ENCODE measurements at places on chromosomes 13 and 19. TPM values are rescaled to one million over a fixed set of nuclear protein-coding genes. Genes with fewer than 3 reads are reported as not detected.
A peak's percentile ranks its signal among the peaks of the same experiment; 100 is the strongest.

The OR7A5 gene
- total RNA-seq = not detected

The ZNF221 gene
- 6.2 TPM for total RNA-seq

The IZUMO2 gene
- not detected for total RNA-seq

The ERCC2 gene
- 89.5 TPM for total RNA-seq

The SGCG gene
- total RNA-seq = not detected

The PNKP gene
- 130 TPM for total RNA-seq

The ANKLE1 gene
- total RNA-seq = 17.4 TPM

The MBD3L3 gene
- not detected for total RNA-seq

DNA sequence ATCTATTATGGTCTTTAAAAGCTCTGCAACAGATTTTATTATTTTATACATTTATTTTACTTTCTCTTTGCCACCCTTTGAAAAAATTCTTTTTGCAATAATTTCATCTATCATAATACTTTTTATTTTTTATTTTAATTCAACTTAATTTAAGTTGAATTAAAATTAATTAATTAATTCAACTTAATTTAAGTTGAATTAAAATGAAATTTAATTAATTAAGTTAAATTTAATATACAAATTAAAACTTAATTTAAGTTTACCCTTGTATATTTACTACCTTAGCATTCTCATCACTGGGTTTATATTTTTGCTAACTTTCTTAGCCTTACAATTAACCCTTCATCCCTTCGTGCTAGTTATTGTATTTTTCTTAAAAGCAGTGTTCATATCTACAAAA, 301.4 kb downstream of the SLITRK5 start:
- no peaks in the 10 kb centered on the region for H3K4me1 ChIP-seq
- no peaks in the 10 kb centered on the region for H3K27me3 ChIP-seq
- H3K36me3 ChIP-seq = no peaks in the 10 kb centered on the region

- peak overlapping the region; percentile 38 for H3K27ac ChIP-seq
- no peak overlapping the region for H3K4me3 ChIP-seq
- no peaks in the 10 kb centered on the region for H3K4me1 ChIP-seq
- H3K36me3 ChIP-seq = no peaks in the 10 kb centered on the region
Observed at GRCh38 chr13:29801737-29802305, 48.6 kb downstream of the UBL3 start.

DNA sequence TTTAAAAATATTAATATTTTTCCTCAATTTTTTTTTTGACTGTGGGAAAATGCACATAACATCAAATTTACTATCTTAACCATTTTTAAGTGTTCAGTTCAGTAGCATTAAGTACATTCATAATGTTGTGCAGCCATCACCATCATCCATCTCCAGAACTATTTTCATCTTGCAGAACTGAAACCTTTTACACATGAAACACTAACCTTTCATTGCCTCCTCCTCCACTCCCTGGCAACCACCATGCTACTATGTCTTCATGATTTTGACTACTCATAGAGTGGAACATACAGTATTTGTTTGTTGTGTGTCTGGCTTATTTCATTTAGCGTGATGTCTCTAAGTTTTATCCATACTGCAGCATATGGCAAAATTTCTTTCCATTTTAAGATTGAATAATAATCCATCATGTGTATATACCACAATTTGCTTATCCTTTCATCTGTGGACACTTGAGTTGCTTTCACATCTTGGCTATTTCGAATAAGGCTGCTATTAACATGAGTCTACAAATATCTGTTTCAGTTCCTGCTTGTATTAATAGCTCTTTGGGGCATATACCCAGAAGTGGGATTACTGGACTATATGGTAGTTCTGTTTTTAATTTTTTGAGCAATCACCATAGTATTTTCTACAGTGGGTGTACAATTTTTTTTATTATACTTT, 376.4 kb downstream of the MTUS2 start:
- H3K27me3 ChIP-seq = no peaks in the 10 kb centered on the region
- H3K4me3 ChIP-seq = no peak overlapping the region
- no peak for DNase-seq
- H3K4me1 ChIP-seq = no peaks in the 10 kb centered on the region
- no peak overlapping the region for H3K27ac ChIP-seq
- no peaks in the 10 kb centered on the region for H3K36me3 ChIP-seq

DNA sequence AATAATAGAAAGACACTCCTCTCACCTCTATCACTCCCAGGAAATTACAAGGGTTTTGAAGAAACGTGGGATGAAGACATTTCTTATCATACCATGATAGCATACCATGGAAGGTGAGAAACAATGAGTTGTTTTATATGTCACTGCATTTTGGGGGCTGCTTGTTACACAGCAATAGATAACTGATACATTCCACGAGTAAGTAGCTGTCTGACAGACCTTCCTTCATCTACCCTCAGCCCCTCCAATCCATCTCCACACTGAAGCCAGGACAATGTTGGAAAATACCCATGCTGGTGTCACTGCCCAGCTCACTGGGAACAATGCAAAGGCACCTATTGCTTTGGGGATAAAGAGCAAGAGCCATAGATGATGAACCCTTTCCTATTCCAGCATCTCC, 68.9 kb upstream of the USP29 start:
- H3K4me3 ChIP-seq = no peak overlapping the region
- H3K4me1 ChIP-seq = no peaks in the 10 kb centered on the region
- DNase-seq = no peak
- H3K27ac ChIP-seq = no peak overlapping the region
- H3K27me3 ChIP-seq = no peaks in the 10 kb centered on the region
- no peaks in the 10 kb centered on the region for H3K36me3 ChIP-seq

- H3K27me3 ChIP-seq = no peaks in the 10 kb centered on the region
- no peak for DNase-seq
- peak overlapping the region; percentile 28 for H3K4me3 ChIP-seq
- H3K27ac ChIP-seq = no peak overlapping the region
Observed at GRCh38 chr13:28531077-28531844, 36.3 kb upstream of the FLT1 start.

DNA sequence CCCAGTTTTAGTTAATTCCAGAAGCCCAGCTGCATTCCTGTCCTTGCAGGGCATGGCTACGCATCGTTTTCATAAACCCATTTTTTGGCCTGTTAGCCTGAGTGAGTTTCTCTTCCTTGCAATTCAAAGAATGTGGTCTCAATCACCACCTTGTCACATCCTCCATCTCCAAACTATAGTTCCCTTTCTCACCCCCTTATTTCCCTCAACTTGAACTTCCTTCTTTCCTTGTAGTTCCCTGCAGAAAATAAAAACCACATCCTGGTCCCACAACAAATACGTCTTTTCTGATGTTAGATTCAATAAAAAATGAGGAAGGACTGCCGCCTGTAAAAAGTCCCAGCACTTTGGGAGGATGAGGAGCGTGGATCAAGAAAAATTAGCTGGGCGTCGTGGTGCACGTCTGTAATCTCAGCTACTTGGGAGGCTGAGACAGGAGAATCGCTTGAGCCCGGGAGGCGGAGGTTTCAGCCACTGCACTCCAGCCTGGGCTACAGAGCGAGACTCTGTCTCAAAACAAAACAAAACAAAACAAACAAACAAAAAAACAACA, 13.2 kb downstream of the ADGRE3 start:
- no peaks in the 10 kb centered on the region for H3K36me3 ChIP-seq
- no peak overlapping the region for H3K4me3 ChIP-seq
- H3K27me3 ChIP-seq = no peaks in the 10 kb centered on the region
- no peak overlapping the region for H3K27ac ChIP-seq
- no peak for DNase-seq

- H3K4me3 ChIP-seq = no peak overlapping the region
- no peaks in the 10 kb centered on the region for H3K36me3 ChIP-seq
- H3K27me3 ChIP-seq = no peaks in the 10 kb centered on the region
- H3K27ac ChIP-seq = no peak overlapping the region
Observed at GRCh38 chr13:38167164-38167822, 182.4 kb upstream of the UFM1 start.

DNA sequence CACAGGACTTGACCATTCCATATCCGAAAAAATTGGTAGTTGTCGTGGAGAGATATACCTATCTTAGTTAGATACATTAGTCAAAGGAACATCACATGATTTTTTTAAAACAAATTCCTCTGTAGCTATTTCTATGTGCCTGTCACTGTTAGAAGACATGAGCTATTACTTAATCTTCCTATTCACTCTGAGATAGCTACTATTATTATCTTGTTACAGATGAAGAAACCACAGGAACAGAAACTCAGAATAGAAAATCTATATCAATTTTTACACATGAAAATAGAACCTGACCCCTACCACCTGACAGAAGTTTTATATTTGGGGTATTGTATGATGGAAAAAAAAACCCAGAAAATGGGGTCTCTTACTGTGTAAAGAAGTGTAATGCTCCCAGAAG, 68.9 kb upstream of the TDRD3 start:
- DNase-seq = no peak
- no peaks in the 10 kb centered on the region for H3K27me3 ChIP-seq
- H3K36me3 ChIP-seq = no peaks in the 10 kb centered on the region
- peaks cover 45% of the 10 kb centered on the region for H3K4me1 ChIP-seq
- H3K27ac ChIP-seq = peak overlapping the region; percentile 48
- H3K4me3 ChIP-seq = no peak overlapping the region

GRCh38 chr19:53192771-53193534, at the start of gene ZNF665:
ZNF665 (minus strand) TSS chr19:53193358; CDS start chr19:53182898, 10,460 bp downstream.
- H3K27ac ChIP-seq = no peak within 1 kb of the TSS

DNA sequence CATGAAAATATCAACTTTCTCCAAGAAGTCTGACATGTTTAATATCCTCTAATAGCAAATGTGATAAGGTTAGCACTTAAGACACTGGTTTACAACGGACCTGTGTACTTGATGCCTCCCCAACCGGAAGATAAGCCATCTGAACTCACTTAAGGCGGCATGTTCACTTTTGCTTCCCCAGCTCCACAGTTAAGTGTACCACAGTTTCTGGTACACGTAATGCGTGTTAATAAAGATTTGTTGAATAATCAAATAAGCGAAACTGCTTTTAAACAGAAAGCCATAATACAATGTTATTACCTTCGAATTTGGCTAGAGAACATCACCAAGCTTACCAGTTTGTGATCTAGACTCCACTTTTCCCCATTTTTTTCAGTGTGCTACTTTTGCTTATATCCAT, 1.4 kb upstream of the PAN3 start:
- peak overlapping the region; percentile 85 for H3K27ac ChIP-seq
- no peaks in the 10 kb centered on the region for H3K36me3 ChIP-seq
- H3K4me1 ChIP-seq = 0 out of 2 replicates have a peak, but pooled peaks cover 6% of the 10 kb centered on the region
- H3K27me3 ChIP-seq = no peaks in the 10 kb centered on the region
- H3K4me3 ChIP-seq = peak overlapping the region; percentile 93

DNA sequence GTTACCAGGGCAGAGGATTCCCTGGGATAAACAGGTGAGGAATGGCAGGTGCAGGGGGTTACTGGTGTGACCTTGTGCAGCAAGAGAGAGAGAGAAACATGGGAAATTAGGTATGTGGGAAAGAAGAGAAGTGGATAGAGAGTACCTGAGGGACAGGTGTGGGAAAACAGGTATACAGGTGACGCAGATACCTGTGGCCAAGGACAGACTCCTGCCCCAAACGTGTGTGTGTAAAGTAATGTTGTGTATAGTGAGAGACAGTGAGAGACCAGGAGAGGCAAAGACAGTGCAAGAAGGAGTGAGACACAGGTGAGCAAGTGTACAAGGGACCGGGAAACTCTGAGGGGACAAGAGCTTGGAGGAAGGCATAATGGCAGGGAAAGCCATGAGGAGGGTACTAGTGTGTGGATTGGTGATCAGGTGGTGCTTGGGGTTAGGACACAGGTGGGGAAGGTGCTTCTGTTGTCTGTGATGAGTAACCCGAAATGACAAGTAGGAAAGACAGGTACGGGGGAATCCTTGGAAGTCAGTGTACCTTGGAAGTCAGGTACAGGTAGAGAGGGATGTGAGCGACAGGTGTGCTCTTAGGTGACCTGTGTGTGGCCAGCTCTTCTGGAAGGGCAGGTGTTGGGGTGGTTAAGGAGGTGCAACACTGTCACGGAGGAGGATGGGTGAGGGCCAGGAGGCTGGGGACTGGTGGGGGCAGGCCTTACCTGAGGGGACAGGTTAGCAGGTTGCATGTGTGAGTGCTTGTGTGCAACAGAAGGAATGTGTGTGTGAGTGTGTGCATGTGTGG, 2.8 kb downstream of the ERFL start:
- no peak overlapping the region for H3K27ac ChIP-seq
- H3K4me3 ChIP-seq = no peak overlapping the region
- peaks cover 16% of the 10 kb centered on the region for H3K4me1 ChIP-seq
- H3K27me3 ChIP-seq = no peaks in the 10 kb centered on the region

GRCh38 chr13:45200701-45201232, at the start of gene KCTD4:
KCTD4 (minus strand) TSS chr13:45201045; CDS start chr13:45194567, 6,478 bp downstream.
- no peaks in the 10 kb centered on the region for H3K27me3 ChIP-seq
- no peaks in the 10 kb centered on the region for H3K36me3 ChIP-seq
- H3K4me3 ChIP-seq = no peak within 1 kb of the TSS
- no peak for DNase-seq
- peaks cover 10% of the 10 kb centered on the region for H3K4me1 ChIP-seq

GRCh38 chr19:58229255-58229639, 533 bp downstream of the ZNF544 start:
- peaks cover 21% of the 10 kb centered on the region for H3K36me3 ChIP-seq
- no peaks in the 10 kb centered on the region for H3K27me3 ChIP-seq
- peak overlapping the region; percentile 66 for H3K4me3 ChIP-seq
- H3K27ac ChIP-seq = peak overlapping the region; percentile 99
- peaks cover 5% of the 10 kb centered on the region for H3K4me1 ChIP-seq

- H3K4me3 ChIP-seq = no peak overlapping the region
- no peak for DNase-seq
- H3K36me3 ChIP-seq = no peaks in the 10 kb centered on the region
- no peak overlapping the region for H3K27ac ChIP-seq
- no peaks in the 10 kb centered on the region for H3K27me3 ChIP-seq
Observed at GRCh38 chr13:48715977-48716376, 62.2 kb downstream of the CYSLTR2 start.

DNA sequence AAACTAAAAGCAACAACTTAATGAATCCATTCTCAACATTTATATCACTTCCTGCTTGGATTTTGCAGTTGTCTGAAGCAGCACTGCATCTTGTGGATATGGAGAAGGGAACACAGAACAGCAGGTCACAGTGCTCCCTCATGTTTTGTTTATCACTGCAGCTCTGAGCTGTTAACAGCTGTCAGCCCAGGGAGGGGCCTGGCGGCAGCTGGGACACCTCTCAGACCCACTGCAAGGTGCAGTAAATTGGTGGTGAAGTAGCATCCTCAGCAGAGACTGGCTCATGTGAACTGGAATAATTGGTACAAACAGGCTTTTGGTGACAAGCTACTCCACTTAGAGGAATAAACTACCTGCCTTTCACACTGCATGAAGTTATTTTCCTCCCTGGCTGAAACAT, 170.4 kb downstream of the LIG4 start:
- no peak overlapping the region for H3K4me3 ChIP-seq
- no peaks in the 10 kb centered on the region for H3K36me3 ChIP-seq
- no peaks in the 10 kb centered on the region for H3K27me3 ChIP-seq
- DNase-seq = no peak
- no peaks in the 10 kb centered on the region for H3K4me1 ChIP-seq
- H3K27ac ChIP-seq = no peak overlapping the region

DNA sequence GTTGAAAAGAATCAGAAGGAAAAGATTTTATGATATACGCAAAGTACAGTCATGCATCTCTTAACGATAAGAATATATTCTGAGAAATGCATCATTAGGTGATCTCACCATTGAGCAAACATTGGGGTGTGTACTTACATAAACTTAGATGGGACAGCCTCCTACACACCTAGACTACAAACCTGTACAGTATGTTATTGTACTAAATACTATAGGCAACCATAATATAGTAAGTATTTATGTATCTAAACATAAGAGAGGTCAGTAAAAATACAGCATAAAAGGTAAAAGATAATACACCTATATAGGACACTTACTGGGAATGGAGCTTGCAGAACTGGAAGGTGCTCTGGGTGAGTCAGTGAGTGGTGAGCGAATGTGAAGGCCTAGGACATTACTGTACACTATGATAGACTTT, 254.6 kb downstream of the SPRY2 start:
- H3K4me1 ChIP-seq = peaks cover 22% of the 10 kb centered on the region
- no peaks in the 10 kb centered on the region for H3K27me3 ChIP-seq
- H3K4me3 ChIP-seq = no peak overlapping the region
- no peak for DNase-seq
- H3K27ac ChIP-seq = peak overlapping the region; percentile 46

- H3K27ac ChIP-seq = no peak overlapping the region
- peaks cover 14% of the 10 kb centered on the region for H3K4me1 ChIP-seq
Observed at GRCh38 chr13:40287428-40287827, 379.0 kb downstream of the FOXO1 start.

Data from Caco-2 (cell line).